Epithelial cell of alveolus of lung (primary cell): ENCODE measurements at places on chromosomes 13 and 19. TPM values are rescaled to one million over a fixed set of nuclear protein-coding genes. Genes with fewer than 3 reads are reported as not detected.

ADAMTS10 gene
- 6.6 and 18.8 TPM in 2 replicates for total RNA-seq

ZNF627 gene
- total RNA-seq, result 14.7 and 16.5 TPM in 2 replicates

GIPC3 gene
- total RNA-seq, result 0.13 and 1.0 TPM in 2 replicates

CBLC gene
- total RNA-seq, result 3.0 TPM in 1 of 2 replicates, not detected in the other

TMEM238 gene
- total RNA-seq, result 0.39 TPM in 1 of 2 replicates, not detected in the other

FSD1 gene
- 21.2 and 30.5 TPM in 2 replicates for total RNA-seq
